ENCODE measurements at places on chromosomes 2 and 18. TPM values are rescaled to one million over a fixed set of nuclear protein-coding genes. Genes with fewer than 3 reads are reported as not detected.

DNA sequence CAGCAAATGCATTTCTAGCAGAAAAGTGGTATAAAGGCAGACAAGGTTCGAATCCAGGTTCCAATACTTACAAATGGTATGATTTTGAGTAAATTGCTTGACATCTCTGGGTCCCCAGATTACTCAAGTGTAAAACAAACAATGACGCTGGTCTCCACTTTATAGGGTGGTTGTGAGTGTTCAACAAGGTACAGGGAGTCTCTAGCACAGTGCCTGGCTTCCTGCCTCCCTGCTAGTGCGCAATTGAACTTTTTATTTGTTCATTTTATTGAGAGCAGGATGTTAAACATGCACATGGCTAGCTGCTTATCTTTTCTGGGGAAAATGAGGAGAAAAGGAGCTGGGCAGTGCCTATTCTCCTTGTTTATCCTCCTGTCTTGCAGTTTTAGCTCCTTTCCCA is 74.9 kb upstream of the MYL1 start:
- DNase-seq: no peak

DNA sequence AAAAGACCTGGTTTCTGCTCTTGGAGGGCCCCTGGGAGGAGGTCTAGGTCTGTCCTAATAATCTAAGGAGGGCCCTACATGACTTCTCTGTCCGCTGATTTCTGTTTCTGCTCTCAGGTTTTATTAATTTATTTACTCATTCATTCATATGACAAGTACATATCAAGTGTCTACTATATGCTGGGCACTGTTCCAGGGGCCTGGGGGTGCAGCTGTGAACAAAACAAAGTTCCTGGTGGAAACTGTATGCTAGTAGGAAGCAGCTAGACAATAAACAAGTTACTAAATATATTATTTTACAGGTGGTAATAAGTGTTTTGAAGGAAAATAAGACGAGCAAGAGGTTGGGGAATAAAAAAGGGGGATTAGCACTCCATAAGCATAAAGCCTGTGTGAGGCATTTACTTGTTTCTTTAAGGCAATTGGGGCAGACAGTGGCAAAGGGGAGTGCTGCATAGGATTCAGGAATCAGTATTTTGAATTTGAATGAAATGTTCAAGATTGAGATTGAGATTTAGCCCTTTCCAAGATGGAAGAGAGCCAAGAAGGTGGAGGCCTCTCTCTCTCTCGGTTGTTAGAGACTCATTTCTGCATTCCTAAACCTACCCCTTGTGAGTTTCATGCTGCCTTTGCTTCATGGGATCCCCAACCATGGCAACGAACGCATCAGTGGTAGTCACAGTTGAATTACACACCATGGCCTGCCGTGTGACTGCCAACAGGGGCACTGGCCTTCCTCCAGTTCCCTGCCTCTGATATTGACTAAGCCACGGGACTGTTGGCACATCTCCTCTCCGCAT is 28.3 kb downstream of the DRC1 start:
- peak; percentile 82 for DNase-seq

DNA sequence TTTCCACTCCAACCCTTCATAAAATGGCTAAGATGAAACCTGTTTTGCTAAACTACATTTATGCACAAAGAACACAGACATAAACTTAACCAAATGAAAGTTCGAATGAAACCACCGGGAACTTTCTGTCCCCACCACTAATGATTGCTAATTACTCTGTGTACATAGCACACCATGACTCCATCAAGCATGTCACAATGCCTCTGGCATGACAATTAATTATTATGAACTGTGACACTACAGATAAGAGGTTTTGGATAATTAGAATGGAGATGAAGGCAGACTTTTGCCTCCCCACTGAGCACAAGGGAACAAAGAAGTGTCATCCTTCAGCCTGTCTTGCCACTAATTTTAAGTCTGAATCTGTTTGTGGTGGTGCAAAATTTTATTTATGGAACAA is 1.5 kb downstream of the DAPL1 start:
- DNase-seq: no peak

DNA sequence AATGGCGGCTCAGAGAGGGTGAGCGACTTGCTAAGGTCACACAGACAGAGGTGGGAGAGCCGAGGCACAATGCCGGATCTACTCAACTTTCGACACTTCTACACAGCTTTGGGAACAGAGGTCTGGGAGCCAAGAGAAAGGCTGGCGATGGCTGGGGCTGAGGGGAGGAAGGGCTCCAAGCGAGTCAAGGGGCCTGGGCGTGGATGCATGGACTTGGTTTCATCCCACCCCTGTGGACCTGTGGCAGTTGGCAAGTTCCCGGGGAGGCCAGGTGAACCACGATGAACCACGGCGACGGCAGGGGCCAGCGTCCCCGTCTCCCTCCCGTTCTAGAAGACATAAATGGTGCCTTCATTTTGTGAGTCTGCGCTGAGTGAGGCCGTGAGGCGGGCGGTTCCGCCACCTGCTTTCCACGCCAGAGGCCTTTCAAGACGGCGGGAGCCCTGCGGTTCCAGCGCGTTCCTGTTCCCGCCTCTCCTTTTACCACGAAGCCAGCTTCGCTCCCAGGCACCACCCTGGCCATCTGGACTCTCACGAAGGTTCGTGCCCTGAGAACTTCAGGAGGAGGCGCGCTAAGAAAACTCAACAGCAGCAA is 46.7 kb downstream of the EDAR start:
- no peak for DNase-seq

SPDYA gene
- polyA plus RNA-seq: 1.4 TPM

IL18R1 gene
- polyA plus RNA-seq: 0.59 TPM

MAP3K19 gene
- 6.2 TPM for polyA plus RNA-seq

All from spinal cord (tissue), 10 donors.